ENCODE measurements at places on chromosomes 1 and 21.

- DNase-seq, result no peak
These were observed 91.3 kb downstream of the RPE65 start for GRCh38 chr1:68358439-68358838.

DNA sequence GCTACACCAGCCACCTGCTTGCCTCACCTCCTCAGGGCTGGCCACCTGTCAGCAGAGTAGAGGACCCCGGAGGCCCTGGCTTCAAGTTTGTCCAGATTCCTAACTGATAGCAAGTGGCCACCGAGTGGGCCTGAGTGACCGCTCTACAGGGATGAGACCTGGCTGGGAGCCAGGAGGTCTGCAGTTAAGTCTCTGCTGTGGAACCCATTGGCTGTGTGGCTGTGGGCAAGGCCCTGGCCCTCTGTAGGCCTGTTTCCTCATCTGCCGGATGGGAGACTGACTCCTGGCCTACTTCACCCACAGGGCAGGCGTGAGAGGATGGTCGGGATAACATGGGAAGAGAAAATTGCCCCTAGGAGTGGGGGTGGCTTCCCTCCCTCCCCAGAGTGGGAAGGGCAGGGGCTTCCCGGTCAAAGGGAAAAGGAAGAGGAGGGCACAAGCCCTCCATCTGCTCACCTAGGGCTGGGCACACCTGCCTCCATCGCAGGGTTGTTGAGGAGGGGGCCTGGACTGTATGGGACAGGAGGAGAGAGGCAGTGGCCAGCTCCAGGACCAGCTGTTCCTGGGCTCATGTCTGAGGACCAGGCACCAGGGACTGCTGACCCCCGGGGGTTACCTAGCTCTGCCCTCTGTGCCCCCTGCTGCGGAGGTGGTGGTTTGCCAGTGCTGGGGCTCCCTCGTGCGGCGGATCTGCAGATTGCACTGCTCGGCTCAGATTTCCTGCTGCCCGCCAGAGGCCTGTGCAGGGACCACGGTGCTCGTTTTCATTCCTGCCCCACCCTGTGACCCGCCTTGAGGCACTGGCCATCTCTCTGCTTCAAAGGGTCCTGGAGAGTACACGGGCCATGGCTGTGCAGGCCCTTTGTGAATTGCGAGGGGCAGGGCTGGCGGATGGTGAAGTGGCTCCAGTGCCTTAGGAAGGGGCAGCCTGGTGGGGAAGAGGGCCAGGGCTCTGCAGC is 9.1 kb upstream of the MTFR1L start:
- DNase-seq, result peak; percentile 51

DNA sequence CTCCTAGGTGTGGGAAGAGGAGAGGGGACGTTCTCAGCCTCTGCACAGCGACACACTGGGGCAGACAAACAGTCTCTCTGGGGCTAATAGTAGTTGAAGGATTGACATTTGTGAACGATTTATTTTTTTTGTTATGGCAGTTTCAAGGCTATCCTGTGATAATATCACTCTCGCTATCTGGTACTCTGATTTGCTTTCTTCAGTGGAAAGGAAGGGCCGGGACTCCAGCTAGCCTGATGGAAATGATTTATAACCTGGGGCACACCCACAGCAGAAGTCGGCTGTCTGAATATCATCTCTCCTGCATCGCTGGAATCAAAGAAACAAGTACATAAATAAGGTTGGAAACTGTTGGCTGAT is 122.7 kb downstream of the KCNN3 start:
- DNase-seq, result no peak

- DNase-seq, result no peak
These were observed 55.2 kb downstream of the BRWD1 start for GRCh38 chr21:39258207-39258606.

DNA sequence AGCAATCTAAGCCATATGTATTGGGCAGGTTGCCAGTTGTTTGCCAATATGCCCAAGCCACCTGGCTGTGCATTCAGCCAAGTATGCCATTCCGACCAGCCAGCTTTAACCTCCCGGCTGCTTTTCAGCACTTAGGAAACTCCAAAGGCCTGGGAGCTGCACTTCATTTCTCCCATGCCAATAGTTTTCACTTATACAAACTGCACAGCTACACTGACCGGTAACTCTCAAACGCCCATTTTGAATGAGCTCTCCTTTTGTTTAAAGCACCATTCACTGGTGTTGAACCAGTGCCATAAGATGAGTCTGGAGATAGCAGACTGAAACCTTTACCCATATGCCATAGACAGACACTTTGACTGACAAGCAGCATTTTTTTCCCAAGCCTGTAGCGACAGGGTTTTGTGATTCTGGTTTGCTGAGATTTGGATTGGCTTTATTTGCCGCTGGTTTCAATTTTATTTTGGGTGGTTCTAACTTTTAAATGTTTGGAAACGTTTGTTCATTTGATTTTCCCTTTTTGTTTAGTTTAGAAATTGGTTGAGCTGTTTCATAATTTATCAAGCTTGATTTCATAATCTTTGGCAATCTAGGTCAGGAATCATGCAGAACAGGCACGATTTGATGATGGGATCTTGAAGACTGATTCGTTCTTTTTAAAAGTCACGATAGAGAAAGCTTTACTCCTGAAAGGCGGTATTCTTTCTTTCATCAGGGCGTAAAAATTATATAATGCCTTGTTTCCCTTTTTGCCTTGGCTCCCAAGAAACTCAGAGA is 144.6 kb downstream of the NFIA start:
- no peak for DNase-seq

DNA sequence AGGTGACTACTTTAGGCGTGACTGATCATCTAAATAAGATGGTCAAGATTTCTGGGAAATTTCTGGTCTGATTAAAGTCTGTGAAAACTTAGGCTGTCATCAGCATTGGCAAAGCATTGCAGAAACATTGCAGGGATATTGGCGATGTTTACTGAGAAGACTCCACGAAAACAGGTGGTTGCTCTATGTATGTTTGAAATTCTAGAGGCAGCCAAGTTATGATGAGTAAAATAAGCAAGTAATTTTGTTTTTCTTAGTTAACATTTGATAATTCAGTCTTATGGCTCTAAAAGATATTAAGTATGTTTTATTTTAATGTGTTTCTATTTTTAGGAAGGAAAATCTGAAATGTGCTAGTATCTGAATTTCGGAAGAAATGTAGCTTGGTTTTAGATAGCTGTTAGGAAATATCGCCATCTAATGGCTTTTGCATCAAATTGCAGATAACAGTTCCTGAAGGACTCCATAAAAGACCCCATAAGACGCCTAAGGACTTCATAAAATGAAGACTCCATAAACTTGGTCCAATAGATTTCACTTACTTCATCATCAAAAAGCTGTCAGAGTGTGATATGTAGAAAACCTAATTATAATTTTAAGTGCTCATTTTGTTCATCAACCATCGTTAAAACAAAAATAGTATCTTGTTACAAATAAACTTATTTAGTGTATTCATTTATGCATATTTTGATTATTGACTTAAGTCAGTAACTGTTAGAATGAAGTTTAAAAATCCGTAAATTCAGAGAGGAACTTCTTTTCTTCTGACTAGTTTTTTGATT is 344.6 kb downstream of the RYR2 start:
- DNase-seq, result no peak

DNA sequence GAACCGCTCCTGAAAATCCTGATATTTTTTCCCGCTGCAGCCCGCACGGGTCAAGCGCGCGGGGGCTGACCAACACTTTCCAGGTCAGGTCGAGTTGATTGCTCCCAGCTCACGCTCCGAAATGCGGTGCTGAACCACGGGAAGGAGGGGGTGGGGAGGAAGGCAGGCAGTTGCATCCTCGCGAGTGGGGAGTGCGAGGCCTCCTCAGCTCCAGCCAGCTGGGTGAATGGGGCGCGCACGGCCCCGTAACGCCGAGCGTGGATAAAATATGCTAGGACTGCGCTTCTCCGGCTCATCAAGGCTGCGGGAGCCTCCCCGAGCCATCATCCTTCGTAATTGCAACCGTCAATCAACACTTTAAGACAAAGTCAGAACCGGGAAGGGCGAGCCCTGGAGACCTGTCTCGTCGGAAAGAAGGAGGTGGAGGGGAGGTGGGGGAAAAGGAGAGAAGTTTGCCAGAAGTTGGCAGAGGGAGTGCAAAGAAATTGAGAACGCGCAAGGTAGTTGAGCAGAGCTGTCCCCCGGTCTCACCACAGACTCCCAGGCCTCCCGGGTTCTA is 8.0 kb downstream of the NR5A2 start:
- no peak for DNase-seq

- no peak for DNase-seq
These were observed 67.3 kb downstream of the LAMC1 start for GRCh38 chr1:183090391-183091006.

DNA sequence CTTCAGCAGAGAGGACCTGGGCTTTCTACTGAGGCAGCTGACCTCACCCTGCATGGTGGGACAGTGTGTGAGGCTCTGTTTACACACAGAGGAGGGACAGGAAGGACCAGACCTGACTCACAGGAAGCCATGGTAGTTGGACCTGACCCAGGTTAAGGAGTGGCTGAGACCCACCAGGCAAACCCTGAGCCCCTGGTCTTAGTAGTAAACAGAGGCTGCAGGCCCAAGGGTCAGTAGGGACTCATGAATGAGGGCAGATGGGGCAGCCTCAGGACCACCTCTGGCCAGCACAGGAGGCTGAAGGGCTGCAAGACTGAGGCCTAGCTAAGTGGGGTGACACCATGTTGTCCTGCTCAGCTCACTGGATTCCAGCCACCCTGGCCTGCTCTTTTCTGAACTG is 273.2 kb downstream of the GRIK3 start:
- DNase-seq, result no peak

DNA sequence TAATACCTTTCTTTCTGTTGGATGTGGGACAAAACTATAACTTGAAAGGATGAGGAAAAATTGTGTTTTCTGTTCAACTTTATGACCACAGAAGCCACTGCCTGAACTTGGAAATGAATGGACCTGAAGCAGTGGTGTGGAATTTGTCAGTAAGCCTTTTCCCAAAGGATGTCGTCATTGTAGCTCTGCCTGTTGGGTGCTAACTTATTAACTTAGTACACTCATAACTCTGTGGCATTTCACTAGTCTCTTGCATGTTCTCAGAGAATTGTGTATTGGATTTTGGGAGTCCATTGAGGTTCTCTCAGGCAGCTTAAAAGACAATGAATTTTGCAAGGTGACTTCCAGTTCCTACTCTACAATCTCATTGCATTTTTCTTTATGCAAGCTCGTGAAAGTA is 49.6 kb downstream of the KCNK2 start:
- no peak for DNase-seq
